Activated CD4-positive, CD25-positive, alpha-beta regulatory T cell treated with anti-CD3 and anti-CD28 coated beads, Interleukin-2, amount 50 U/mL, for 72 hours (primary cell): ENCODE measurements at places on chromosomes 1 and 21.

DNA sequence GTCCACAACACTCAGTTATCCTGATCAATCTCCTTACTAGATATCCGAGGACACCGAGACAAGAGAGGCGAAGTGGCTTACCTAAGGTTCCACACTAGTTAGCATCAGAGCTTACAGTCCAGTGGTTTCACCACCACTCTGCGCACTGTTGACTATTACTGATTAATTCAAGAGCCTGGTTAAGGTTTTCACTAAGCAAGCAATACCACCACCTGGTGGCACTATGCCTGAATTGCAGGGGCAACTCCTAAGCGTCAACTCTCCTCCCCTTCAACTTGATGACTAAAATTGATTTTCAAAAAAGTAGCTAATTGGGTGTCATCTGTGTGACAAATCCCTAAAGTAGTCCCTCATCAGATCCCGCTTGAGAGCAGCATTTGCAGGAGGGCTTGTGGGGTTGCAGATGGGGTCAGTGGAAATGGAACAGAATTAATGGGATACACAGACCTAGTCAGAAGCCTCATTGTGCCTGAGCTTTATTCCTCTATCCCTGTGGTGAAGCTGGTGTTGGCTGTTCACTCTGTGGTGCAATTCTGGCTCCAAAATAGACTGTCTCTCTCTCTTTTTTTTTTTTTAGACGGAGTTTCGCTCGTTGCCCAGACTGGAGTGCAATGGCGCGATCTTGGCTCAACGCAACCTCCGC, 9.1 kb downstream of the TTC22 start:
- DNase-seq = peak; percentile 68

GRCh38 chr1:16924919-16925477, 3.3 kb downstream of the CROCC start:
- DNase-seq = no peak

DNA sequence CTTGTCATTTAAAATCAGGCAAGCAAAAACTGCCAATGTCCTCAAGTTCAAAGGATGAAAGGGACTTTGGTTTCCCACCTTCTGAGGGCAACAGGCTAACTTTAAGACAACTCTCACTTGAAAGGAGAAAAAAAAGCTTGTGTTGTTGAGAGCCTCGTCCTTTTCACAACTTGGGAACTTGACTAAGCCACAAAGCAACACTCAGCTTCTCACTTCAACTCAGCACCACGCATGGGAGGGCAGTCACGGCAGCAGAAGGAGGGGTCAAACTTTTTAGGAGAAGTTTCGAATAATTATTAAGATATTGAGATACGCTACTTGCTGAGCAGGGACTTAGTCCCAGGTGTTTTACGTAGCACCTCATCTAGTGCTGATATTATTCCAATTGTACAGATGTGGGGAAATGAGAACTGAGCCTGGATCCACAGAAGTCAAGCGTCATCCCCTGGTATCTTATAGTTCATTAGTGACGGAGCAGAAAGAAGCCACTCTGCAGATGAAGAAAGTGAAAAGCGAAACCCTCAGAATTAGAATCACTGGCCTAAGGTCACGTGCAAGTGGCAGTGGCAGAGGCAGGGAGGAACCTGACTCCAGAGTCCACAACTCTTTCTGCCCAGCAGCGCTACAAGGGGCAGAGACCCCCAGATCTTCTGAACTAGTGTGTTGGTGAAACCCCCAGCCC, 83.6 kb downstream of the JAK1 start:
- no peak for DNase-seq

- no peak for DNase-seq
Measured at GRCh38 chr1:184031409-184032107, 6.0 kb downstream of the COLGALT2 start.

DNA sequence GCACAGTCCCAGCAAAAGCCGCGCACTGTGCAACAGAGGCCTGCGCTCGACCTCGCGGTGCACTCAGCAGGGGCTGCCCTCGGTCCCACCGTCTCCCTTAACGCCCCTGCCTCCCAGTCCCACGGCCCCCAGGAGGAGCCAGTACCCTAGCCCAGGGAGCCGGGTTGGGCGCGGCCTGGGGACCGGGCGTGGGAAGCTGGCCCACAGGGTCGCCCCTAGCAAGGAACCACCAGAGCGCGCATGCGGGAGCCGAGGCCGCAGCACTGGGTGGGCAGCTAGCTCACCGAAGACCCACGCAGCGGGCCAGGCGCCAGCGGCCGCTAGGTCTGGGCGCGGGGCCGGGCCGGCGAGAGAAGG, 21.6 kb upstream of the ZNF678 start:
- no peak for DNase-seq

DNA sequence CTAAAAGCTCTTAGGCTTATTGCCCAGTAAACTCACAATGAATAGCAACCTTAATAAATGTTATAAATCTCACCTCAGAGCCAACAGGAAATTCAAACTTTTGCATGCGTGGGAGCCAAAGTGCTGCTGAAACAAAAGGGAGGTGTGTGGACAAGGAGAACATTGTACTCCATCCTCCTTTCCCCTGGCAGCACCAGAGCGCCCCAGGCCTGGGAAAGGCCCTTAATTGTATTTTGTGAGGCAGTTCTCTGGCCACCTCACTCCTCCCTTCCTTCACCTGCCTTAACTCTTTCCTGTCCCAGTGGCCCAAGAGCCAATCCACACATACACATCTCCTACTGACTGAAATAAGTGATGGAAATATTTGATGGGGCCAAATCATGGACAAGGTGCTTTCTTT, 648.5 kb downstream of the LMO4 start:
- no peak for DNase-seq

DNA sequence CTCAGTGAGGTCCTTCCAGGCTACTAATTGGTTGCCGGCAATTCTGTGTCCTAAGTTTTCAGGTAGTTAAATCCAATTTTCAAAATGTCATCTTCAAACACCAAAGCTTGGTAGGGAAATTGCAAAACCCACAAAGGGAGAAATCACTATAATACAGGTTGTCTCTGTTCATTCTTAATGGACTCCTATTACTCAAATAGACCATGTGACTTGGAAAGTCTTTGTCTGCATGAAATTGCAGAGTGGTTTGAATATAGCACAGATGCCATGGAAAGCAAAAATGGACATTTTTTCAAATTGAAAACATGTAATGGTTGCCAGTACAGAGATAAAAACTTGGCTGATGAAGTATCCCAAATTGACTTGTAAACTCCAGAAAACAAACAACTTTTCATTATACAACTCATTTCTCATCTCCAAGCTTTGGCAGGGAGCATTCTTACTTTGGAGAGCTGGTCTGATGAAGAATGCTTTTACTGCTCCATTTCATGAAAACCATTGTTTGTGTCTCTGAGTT, 169.5 kb upstream of the PKN2 start:
- DNase-seq = no peak

- no peak for DNase-seq
Measured at GRCh38 chr1:54967372-54967771, 13.1 kb upstream of the TMEM61 start.

DNA sequence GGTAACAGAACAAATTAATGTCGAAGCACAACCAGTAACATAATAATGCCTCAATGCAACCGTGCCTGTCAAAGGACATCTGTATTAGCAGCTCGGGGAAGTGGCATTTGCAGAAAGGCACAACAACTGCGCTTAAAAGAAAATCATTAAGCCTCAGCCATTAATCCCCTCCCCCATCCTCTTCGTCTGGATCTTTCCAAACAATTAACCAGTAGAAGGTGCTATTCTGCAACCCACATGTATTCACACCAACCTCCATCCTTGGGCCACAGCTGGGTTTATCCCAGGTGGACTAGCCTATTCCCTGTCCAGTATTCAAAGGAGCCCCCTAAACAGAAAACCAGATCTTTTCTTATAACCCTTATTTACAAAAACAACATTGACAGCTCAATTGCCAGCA, 2.6 kb downstream of the RERE start:
- DNase-seq = no peak

DNA sequence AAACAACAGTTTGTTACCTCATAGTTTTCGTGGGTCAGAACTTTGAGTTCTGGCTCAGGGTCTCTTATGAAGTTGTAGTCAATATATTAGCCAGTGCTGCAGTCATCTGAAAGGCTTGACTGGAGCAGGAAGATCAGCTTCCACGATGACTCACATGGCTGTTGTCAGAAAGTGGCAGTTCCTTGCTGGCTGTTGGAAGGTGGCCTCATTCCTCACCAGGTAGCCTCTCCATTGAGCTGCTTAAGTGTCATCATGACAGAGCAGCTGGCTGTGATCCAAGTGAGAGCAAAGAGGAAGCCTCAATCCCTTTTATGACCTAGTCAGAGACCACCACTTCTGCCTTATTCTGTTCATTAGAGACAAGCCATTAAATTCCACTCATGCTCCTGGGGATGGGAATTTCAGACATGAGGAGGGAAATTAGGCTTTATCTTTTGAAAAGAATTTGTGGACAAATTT, 5.6 kb downstream of the OSBPL9 start:
- no peak for DNase-seq

DNA sequence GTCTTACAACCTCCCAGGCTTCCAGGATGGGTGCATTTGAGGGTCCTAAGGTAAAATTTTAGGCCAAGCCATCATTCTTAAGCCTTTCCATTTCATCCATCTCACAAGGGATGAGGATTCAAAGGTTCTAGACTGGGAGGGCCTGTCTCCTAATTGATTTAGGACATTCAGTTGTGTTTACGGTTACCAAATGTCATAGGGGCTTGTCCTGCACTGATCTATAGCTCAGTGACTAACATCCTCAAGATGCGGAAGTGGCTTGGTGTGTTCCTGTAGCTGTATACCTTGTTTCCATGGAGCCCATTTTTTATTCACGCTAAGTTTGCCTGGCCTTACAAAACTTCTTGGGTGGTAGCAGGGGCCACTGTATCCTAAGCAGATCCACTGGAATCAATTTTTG, 52.8 kb downstream of the DUSP10 start:
- no peak for DNase-seq

DNA sequence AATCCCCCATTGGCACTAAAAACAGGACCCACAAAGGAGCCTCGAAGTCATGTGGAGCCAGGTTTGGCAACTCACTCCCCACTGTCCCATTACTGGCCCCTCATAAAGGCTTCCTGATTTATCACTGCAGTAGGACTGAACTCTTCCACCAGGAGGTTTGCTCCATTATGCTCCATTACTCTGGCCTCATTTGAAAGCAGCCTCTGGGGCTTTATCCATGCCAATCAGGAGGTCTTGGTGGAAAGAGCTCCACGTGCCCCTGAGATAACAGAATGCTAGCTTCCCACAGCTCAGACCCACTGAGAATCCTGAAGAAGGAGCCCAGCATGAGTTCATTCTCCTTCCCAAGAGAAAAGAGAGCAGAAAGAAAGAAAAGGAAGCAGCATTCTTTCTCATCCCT, 76.4 kb downstream of the HIVEP3 start:
- DNase-seq = no peak

DNA sequence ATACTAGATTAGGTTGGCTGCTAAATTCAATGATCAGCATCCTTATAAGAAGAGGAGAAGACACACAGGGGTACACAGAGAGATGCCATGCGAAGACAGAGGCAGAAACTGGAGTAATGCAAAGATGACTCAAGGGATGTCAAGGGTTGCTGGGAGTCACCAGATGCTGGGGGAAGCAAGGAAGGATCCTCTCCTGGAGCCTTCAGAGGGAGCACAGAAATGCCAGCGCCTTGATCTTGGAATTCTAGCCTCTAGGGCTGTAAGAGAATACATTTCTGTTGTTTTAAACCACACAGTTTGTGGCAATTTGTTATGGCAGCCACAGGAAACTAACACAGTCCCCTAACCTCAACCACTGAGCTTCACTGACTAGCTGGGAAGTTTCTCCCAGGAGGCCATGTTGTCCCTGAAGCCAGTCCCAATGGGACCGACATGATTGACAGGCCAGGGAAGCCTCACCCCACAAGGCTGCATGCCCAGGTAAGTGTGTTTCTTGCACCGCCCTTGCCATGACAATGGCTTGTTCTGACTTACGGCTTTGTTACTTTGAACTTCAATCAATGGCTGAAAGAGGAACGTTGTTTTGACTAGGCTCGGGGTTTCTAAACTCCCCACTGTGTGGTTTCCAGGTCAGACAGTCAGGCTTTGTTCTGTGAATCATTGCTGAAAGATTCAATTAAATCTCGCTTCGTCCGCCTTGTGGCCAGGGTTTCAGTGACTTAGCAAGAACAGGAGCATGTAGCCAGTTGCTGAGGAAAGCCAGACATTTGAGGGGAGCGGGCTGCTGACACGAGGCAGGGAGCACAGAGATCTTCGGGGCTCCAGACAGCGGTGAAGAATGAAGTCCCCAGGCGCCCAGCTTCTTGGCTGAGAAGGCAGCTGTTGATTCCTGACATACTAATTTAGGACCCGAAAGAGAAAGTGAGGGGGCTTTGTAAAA, 62.3 kb downstream of the RUNX1 start:
- peak; percentile 71 for DNase-seq

- no peak for DNase-seq
Measured at GRCh38 chr1:207944571-207944970, 33.6 kb upstream of the CD34 start.

DNA sequence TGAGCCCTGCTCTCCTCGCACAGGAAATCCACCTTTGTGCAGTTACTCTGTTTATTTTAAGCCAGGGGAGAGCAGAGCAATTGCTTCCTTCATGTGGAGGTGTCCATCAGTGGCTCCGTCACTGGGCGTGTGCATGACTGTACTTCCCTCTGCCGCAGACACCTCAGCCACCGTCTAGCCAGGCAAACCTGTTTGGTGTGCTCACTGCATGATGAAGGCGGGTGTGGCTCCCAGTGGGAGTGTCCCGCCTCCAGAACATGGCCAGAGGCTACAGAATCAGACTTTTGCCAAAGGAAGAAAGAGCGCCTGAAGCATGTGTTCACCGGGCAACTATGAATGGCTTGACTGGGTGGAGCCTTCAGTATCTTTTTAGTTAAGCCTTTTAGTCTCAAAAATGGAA, 26.1 kb upstream of the LAMC2 start:
- DNase-seq = no peak

GRCh38 chr1:39063191-39063590, 37.0 kb downstream of the NDUFS5 start:
- DNase-seq = no peak

GRCh38 chr1:80363689-80364475, 1357.4 kb upstream of the ADGRL4 start:
- DNase-seq = no peak

DNA sequence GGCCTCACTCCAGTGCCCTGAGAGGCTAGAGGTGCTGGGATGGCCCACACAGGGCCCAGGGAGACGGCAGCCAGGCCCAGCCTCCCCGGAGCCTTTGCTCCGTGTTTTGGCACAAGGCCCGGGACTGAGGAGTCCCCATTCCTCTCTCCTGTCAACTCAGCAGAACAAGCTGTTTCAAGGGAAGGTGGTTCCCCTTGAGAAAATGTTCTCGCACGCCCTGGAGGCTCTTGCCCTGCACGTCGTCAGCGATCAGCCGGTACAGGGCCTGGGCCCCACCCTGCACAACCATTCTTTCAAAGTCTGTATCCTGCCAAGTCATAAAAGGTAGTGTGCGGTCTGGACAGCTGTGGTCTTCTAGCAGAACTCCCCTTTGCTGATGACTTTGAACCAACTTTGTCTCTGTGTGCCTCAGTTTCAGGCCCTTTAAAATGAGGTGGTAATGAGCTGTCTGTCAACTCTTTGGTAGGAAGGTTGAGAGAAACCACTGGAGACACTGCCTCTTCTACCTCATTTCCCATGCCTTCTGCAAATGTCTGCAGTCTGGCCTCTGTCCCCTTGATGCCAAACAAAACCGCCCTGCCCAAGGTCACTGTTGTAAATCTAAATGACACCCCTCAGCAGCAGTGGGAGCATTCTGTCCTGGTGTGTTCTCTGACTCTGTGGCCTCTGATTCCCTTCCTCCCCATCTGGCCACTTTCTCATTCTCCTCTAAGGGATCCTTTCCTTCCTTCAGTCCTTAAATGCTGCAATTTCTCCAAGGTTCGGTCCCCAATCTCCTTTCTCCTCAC, 138.6 kb upstream of the JUN start:
- peak; percentile 55 for DNase-seq

- no peak for DNase-seq
Measured at GRCh38 chr1:98119796-98120195, 199.0 kb upstream of the DPYD start.
